HT-29 (cell line): ENCODE measurements at places on chromosomes 16 and 17. TPM values are rescaled to one million over a fixed set of nuclear protein-coding genes. Genes with fewer than 3 reads are reported as not detected.

The OR3A3 gene
- total RNA-seq = not detected in 2 replicates

The SPNS2 gene
- 172 and 193 TPM in 2 replicates for total RNA-seq

DNA sequence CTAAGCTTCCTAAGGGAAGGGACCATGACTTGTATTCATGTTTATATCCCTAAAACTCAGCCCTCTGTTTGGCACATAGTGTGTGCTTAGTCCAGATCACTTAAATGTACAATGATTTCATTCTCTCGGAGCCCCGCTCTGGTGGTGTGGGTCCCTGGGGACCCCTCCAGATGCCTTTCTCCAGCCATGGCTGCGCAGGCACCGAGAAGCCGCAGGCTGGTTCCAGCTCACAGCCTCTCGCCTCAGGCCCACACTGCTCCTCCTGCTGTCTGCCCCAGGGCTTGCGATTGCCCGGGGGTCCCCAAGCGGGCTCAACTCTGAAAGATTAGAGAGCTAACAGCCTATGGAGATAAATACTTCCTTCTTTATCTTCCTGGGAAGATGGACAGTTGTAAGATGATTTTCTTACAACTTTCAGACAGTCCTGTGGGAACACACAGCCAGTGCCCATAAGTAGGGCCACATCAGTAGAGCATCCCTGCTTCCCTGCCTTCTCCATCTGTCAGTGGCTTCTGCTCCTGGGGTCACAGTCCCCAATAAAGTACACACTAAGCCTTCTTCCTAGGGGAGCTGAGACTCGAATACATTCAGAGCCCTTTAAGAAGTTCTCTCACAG lies 66.2 kb downstream of the CENPV start:
- no peak for DNase-seq

DNA sequence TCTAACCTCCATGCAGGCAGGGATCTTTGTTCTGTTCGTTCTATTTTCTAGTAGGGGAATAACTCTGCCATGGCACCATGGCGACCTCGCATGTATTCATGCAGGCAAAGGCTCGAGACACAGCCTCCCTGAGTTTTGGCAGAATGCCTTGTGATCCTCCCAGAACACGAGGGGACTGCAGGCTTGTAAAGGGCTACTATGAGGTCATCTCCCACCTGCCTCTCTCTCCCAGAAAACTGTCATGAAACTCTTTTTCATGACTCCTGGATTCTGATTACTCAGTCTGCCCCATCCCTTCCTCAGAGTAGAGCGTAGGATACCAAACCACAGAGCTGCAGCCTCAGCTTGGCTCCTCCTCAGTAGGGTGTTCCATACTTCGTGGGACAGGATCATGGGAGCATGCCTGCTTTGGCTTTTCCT lies 64.3 kb downstream of the IGF2BP1 start:
- no peak for DNase-seq

- no peak for DNase-seq
Observed at GRCh38 chr17:62941358-62941991, 24.6 kb upstream of the TANC2 start.

The NOXO1 gene
- 141 and 161 TPM in 2 replicates for total RNA-seq

- no peak for DNase-seq
Observed at GRCh38 chr16:75138636-75139035, 9.7 kb upstream of the ZFP1 start.

- DNase-seq = no peak
Observed at GRCh38 chr17:66317629-66318028, 15.2 kb downstream of the PRKCA start.

- no peak for DNase-seq
Observed at GRCh38 chr16:53785044-53785443, 81.1 kb downstream of the FTO start.

DNA sequence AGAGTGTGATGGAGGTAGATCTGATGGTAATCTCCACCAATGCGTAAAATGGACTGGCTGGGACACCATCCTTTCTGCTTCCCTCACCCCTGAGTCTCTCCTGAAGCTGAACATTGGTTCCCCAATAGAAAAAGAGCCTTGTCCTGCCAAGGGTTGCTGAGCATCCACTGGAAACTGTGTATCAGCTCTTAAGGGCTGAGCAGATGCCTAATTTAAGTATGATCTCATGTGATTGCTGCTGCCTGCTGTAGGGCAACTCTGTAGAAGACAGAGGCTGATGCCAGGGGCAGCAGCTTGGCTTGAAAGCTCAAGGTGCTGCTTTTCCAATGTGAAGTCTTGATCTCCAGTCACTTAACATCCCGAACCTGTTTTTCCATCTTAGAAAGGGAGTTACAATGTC lies 310.3 kb upstream of the CCL2 start:
- no peak for DNase-seq

The PRSS22 gene
- total RNA-seq = 97.1 and 114 TPM in 2 replicates

- no peak for DNase-seq
Observed at GRCh38 chr17:8910969-8911604, 43.6 kb upstream of the PIK3R6 start.

The CPHXL2 gene
- not detected in 2 replicates for total RNA-seq

DNA sequence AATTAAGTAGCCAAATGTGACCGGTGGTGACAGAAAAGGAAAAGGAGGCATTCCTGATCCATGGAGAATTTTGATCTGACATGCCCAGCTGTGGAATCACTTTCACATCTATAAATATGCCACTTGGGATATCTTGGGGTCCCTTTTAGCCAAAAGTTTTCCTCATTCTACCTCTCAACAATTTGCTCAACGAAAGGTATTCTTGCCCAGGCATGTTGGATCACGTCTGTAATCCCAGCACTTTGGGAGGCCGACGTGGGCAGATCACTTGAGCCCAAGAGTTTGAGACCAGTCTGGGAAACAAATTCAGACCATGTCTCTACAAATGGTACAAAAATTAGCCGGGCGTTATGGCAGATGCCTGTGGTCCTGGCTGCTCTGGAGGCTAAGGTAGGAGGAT lies 24.3 kb downstream of the LITAF start:
- DNase-seq = no peak

- no peak for DNase-seq
Observed at GRCh38 chr17:37170881-37171425, 204.8 kb upstream of the C17orf78 start.

The KRT26 gene
- total RNA-seq = not detected in 2 replicates

The TM4SF5 gene
- total RNA-seq = 0.44 and 0.61 TPM in 2 replicates

- DNase-seq = no peak
Observed at GRCh38 chr17:82941021-82942001, 101.5 kb upstream of the ZNF750 start.

- DNase-seq = no peak
Observed at GRCh38 chr17:75753514-75754377, 11.2 kb downstream of the GALK1 start.

The PRR35 gene
- total RNA-seq = 0.08 TPM in 1 of 2 replicates, not detected in the other

DNA sequence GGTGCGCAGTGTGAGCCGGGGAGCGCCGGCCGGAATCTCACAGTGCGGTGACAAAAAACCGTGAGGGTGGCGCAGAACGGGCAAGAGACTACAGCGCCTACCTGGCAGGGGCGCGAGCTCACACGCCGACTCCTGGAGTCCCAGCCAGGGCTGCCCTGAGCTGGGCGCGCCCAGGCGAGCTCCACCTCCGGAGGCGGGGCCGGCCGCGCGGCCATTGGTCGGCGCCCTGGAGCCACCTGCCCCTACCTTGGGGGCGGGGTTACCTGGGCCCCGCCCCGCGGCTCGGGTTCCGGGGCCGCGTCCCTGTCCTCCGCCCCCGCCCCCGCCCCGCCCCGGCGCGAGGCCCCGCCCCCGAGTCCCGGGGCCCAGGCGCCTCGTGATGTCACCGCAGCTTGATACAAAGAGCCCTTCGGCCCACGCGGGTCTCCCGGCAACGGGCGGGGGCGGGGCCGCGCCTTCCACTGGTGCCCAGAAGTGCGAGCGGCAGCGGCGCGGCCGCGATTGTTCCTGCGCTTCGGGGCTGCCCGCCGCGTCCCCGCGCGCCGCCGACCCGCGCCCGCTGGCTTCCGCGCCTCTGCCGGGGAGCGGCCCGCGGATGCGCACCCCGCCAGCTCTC lies 96.3 kb downstream of the RAB11FIP4 start:
- peak; percentile 100 for DNase-seq

DNA sequence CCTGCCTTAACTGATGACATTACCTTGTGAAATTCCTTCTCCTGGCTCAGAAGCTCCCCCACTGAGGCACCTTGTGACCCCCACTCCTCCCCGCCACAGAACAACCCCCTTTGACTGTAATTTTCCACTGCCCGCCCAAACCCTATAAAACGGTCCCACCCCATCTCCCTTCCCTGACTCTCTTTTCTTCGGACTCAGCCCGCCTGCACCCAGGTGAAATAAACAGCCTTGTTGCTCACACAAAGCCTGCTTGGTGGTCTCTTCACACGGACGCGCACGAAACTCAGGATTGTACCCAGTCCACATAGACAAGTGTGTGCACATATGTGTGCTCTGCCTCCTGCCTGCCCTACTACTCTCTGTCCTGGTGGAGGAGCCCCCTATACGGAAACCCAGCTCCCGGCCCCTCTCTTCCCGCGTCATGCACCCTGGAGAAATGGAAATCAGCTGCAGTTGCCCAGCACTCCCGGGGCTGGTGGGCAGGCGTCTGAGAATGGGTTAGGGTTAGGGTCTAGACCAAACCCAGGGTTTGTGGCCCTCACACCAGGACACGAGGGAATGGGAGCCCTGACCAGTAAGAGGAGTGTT lies 2.4 kb upstream of the RHBDF1 start:
- DNase-seq = peak; percentile 56

The FN3K gene
- 0.97 and 1.6 TPM in 2 replicates for total RNA-seq

The NOG gene
- total RNA-seq = not detected in 2 replicates

The NPIPB6 gene
- 1.2 TPM in 1 of 2 replicates, not detected in the other for total RNA-seq

The SLC38A10 gene
- total RNA-seq = 109 and 116 TPM in 2 replicates

The ZNF629 gene
- 19.8 and 21.3 TPM in 2 replicates for total RNA-seq
